ENCODE measurements at places on chromosomes 3 and 15. TPM values are rescaled to one million over a fixed set of nuclear protein-coding genes. Genes with fewer than 3 reads are reported as not detected.

Gene HTR3C
- not detected for total RNA-seq

Gene ZDHHC19
- total RNA-seq: not detected

Gene RTP1
- not detected for total RNA-seq

Gene SCAANT1
- not detected for total RNA-seq

Gene TMEM212
- not detected for total RNA-seq

Gene RHCG
- 0.14 TPM for total RNA-seq

Gene TEX55
- total RNA-seq: not detected

Gene HOMER2
- total RNA-seq: 2.6 TPM

Measured in smooth muscle cell of bladder (primary cell).